ENCODE measurements at places on chromosomes 1 and 21.

DNA sequence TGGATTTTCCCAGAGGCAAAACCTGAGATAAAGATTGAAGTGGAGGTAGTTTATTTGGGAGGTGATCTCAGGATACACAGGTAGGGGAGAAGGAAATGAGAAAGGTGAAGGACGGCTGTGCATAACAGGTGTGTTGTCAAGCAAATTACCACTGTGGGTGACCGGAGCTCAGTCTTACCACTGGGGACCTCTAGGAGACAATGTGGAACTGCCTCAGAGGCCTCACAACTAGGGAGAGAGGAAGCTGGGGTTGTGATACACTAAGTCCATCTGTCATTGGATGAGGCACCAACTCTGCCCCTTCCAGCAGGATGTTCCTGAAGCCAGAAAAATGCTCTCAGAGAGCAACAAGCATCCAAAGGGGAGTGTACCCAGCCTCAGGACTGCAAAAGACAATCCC is 32.6 kb downstream of the GRIK3 start:
- DNase-seq: no peak

GRCh38 chr1:172976222-172977041 is 74.3 kb downstream of the TNFSF18 start:
- no peak for DNase-seq

DNA sequence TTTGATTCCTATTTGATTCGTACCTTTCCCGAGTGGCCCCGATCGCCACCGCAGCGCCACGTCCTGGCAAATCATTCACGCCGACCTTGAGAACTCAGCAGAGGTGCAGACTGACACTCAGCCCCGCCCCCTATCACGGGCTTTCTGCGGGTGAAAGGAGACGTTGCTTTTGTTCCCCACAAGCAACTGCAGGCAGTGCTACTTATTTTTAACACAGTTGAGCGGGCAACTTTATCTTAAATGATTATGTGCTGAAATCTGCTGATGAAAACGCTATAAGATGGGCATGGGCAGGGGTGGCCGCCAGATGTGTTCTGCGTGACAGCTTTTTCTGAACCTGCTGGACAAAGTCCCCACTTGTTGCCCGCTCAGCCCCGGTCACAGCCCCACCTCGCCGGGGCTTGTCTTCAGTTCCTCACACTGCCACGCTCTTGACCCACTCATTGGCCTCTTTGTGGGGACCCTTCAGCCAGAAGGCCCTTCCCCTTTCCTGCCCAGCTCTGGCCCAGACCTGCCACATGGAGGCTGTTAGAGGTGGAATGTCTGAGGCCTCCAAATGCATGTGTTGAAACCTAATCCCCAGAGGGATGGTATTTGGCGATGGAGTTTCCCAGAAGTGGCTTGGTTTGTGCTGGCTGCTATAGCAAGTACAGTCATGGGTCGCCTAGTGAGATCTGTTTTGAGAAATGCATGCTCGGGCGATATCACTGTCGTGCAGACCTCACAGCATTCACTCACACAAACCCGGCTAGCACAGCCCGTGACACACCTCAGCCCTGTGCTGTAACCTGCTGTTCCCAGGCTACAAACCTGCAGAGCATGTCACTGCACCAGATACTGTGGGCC is 15.7 kb upstream of the PDXK start:
- peak; percentile 46 for DNase-seq

DNA sequence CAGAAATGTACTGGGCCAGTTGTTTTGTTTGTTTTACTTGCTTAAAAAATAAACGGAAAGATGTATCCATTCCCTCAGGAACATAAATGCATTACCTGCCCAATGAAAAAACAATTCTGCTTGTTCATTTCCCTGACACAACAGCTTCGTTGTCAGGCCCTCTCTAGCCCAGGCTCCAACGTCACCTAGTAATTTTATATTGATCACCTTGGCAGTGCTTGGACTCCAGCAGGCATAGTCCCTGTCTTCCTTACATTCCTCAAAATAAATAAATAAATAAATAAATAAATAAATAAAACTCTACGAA is 1.2 kb downstream of the CEP170 start:
- DNase-seq: no peak

GRCh38 chr1:27430903-27431600 is 38.6 kb downstream of the GPR3 start:
- DNase-seq: peak; percentile 55

GRCh38 chr1:46784666-46785065 is 14.2 kb upstream of the CYP4B1 start:
- no peak for DNase-seq

DNA sequence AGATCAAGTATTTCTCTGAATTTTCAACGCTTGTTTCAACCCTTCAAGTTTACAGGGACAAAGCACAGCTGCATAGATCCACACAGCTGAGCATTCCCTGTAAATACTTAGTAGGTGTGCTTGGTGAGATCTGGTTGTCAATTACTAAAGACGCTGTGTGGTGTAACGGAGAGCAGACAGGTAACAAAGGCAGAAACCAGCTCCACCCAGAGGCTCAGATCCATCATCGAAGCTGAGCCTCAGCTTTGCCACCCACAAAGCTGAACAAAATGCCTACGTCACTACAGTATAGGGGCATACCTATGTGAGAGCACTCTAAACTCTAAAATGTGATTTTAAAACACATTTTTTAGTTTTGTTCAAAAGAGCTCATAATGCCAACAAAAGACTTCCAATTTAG is 38.7 kb downstream of the PACC1 start:
- DNase-seq: no peak

DNA sequence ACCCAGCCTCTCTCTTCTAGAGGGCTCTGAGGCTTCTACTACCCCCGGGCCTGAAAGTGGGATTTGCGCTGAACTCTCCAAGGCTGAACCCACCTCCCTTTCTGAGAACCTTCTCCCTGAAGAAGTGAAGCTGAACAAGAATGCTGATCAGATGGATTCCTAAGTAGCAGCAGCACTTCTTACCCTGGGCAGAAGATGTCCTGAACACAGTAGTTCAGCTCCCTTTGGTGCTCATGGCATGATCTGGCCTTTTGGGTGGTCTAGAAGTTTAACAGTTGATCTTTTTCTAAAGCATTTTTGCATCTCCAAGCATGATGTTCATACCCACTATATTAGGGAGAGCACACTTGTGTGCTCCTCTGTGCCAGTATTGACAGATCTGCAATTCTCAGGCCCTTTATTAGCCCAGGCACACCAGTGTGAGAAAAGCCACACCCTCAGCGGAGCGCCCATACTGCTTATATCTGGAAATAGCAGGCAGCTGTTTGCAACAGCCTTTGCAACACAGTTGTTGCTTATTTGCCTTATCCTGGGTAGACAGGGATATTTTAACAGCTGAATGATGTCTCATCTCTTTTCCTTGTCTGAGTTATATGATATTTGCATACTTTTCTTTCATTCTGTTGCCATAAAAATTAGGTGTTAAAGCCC is 34.2 kb downstream of the CNN3 start:
- DNase-seq: no peak

DNA sequence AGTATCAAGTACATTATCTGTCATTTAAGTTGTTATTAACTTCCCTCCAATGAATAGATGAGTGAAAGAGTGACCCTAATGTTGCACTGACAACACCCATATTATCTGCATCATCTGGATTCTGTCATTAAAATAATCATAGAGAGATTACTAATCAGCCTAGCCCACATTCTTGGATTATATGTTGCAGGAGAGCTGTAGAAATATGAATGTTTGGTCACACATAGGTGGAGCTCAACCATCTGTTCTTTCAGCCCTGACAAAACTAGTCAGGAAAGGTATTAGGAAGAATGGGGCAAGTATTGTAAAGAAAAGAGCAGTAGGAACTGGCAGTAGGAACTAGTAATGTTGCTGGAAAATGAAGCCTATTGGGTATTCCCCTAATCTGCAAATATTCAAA is 15.4 kb downstream of the FLG2 start:
- no peak for DNase-seq

DNA sequence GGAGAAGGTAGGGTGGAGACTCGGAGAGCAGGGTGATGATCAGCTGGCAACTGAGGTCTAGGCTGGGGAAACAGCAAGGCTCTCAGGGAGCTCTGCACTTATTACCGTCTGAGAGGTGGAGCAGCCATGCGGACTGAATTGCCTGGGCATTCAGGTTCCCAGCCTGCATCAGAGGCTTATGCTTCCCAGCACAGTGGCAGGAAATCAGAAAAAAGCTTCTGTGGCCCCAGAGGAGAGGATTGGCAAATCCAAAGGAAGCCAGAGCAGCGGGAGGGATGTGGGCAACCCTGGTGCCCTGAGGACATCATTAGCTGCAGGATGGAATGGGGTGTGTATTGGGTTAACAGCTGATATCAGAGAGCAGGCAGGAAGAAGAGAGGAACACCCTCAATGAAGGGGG is 374.1 kb upstream of the POU3F1 start:
- DNase-seq: no peak

DNA sequence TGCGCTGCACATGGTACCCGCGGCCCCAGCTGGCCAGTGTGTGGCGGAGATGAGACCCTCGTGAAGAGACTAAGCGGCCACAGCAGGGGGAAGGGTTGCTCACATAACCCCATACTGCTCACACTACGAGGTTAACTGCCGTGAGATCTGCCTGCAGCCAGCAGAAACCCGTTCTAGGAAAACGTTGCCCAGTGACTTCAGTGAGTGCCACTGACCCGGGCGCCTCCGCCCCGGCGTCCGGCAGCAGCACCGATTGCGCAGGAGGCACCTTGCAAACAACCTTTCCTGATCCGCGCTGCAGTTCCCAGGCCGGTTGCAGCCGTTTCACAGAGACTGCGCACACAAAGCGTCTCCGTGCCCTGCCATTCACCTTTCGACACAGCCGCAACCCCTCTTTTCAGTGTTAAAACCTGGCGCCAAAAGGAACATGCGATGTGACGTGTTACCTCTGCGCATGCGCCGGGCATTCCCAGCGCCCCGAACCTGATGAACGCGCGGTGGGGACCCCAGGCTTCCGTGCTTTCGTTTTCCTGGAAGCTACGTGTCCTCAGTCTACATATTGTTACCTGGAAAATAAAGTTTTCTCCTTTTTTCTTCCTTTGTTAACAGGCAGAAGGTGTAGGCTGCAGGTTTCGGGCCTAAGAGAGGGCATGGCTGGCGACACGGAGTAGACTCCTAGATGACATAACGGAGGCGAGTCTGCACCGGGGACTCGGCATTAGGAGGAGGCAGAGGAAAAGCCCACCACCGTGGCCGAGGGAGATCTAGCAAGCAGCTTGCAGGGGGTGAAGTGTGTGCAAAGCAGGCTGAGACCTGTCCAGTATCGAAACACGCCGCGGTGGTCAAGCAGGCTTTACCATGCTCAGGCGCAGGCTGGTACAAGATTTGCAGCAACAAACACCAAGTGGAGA is 8.9 kb downstream of the VPS26C start:
- peak; percentile 81 for DNase-seq

- DNase-seq: no peak
Observed at GRCh38 chr1:199046618-199047017, 407.8 kb downstream of the PTPRC start.

GRCh38 chr1:60527567-60527966 is 454.0 kb upstream of the C1orf87 start:
- no peak for DNase-seq

GRCh38 chr1:240803151-240803550 is 191.2 kb upstream of the GREM2 start:
- no peak for DNase-seq

GRCh38 chr1:15757016-15757543 is 1.5 kb upstream of the FBLIM1 start:
- no peak for DNase-seq

- no peak for DNase-seq
Observed at GRCh38 chr1:54516249-54516920, 31.6 kb upstream of the ACOT11 start.
